Fibroblast of villous mesenchyme (primary cell): ENCODE measurements at places on chromosomes 2 and 18.

DNA sequence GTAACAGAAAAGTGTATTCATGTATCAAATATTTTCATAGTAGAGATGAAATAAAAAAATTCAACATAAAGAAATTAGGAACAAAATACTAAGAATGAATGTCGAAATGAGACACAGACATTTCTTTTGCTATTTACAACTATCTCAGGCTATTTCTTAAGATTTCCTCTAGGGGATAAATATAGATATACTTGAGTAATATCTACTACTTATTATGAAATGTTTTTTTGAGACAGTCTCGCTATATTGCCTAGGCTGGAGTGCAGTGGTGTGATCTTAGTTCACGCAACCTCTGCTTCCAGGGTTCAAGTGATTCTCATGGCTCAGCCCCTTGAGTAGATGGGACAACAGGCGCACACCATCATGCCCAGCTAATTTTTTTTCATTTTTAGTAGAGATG is 326.1 kb downstream of the RNF144A start:
- no peak for DNase-seq

DNA sequence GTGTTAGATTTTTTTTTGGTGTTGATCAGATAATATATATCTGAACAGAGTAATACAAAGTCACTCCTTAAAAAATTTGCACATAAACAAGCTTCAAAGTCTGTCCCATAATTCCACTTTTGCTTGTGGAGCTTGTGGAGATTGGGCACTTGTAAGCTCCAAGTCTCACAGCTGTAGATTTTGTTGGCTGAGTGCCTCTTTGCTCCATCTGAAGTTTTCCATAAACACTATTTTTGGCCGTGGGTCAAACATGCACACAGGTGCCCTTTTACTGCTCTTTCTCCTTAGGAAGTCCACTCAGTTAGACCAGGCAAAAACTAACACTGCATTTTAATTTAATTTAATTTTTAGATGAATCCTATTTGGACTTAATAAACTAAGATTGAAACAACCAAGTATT is 3.6 kb upstream of the KCNJ13 start:
- DNase-seq = peak; percentile 32

DNA sequence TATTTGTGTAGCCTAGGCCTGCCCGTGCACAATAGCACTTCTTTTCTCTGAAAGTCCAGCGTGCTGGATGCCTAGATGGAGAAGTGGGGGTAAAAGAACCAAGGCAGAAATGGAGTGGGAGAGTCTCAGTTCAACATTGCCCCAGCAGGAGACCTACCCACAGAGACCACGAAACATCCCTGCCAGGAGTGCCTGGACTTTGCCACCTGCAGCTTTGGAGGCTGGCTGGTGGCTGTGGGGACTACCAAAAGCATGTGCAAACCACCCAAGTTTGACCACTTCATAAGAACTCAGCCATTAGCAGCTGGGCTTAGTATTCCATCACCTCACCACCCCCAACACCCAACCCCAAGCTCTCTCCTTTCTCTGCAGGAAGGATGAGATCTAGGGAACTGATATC is 416.9 kb upstream of the ID2 start:
- DNase-seq = no peak

DNA sequence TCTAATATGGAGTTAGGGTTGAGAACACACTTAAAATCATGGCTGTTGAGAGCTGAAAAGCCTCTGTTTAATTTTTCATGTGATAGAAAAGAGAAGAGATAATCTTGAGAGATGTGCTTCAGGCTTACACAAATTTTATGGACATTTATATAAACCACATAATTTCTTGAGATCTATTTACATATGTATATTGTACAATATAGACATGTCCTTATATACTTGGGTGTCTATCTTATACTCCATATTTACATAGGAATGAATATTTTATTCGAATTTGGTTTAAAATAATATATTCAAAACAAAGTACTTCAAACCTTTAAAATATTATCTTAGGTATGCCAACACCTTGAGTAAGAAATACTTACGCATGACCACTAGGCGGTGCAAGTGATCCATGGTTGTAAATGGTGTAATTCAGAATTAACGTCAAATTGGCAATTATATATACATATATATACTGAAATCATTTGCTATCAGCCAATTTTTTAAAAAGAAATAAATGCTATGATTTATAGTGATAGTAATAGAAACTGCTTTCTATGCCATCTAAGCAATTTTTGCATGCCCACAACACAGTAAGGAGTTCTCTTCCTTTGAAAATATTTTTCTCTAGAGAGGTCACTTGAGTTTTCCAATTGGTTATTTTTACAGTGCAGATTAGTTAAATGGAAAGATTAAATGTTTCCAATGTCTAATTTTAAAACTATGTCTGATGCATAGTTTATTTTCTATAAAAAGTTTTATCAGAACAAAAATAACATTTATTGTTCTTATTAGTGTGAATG is 37.6 kb upstream of the SPAG16 start:
- DNase-seq = peak; percentile 65

GRCh38 chr18:73948497-73948896 is 199.1 kb downstream of the FBXO15 start:
- DNase-seq = peak; percentile 88
